ENCODE measurements at places on chromosomes 7 and 10.

DNA sequence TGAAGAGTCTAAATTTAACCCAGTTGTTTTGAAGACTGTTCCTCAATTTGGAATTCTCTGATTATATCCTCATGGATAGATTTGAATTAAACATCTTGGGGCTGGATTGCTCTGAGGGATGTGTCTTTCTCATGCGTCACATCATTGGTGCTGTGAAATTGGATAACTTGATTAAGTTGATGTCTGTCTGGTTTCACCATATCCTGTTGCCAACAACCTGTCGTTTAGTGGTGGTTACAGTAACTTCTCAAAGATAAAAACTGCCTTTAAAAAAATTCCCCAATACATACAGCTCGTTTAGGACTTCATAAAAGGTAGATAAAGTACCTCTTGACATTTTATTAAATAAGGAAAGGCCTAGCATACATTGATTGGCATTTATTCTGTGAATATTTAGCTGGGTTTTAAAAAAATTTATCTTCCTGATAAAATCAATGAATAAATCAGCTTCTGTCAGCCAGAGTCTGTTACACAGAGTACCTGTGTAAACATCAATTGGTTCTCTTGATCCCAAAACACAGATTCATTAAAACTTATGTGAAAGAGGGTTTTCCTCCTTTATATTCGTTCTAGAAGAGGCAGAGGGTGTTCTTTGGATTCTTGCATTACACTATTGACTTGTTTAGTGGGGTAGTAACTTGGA lies 10.5 kb downstream of the CRCP start:
- no peak for DNase-seq

DNA sequence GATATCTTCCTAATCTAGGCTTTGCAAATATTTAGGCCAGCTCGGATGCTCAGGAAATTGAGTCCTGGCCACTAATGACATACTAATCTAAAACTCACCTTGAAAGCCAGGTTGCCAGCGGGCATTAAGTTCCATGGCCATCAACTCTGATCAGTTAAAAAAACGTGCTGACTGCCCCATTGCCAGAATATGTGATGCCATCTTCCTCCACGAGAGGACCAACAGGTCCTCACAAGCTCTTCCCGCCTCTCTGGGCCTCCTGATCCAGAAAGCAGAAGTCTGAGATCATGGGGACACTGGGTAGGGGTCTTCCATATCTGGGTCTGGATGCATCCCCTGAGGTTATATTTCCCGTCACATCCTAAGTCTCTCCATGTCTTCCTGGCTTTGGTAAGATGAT lies 311.3 kb downstream of the TCERG1L start:
- no peak for DNase-seq

- peak; percentile 58 for DNase-seq
Observed at GRCh38 chr7:51314726-51315125, 1.9 kb downstream of the COBL start.

DNA sequence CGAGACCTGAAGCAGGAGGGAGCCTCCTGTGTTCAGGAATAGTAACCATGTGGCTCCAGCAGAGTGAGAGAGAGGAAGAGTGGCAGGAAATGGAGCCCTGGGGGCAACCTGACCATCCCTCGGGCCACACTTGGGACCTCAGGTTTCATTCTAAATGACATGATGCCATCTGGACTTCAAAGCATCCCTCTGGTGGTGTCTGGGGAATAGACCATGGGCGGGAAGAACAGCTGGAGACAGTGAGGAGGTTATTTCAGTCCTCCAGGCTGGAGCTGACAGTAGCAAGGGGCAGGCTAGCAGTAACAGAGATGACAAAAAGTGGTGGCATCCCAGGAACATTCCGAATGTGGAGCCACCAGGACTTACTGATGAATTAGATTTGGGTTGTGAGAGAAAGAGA lies 44.8 kb downstream of the AKR1B1 start:
- DNase-seq, result no peak

DNA sequence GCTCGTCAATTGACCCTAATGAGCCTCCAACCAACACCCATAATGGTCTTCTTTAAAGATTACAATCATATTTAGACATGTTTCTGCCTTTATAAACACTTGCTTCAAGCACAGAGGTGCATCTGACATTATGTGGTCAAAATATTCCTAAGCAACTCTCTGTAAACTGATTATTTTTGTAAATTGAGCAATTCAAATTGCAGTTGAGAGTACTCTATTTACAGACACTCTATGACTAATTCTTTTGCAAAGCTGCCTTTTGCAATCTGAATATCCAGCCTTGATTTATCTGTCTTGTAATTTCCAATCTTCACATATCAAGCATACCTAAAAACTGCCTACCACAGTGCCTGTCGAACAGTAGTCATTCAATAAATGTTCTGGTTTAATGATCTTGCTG lies 112.0 kb downstream of the PDE1C start:
- no peak for DNase-seq

GRCh38 chr7:36306722-36307121 lies 82.9 kb upstream of the ANLN start:
- no peak for DNase-seq

- DNase-seq, result peak; percentile 8
Observed at GRCh38 chr7:2452074-2452507, 24.1 kb downstream of the GRIFIN start.

- DNase-seq, result no peak
Observed at GRCh38 chr10:48332871-48333216, 26.4 kb downstream of the MAPK8 start.
